Endothelial cell (in vitro differentiated cells): ENCODE measurements at places on chromosomes 6 and 20. TPM values are rescaled to one million over a fixed set of nuclear protein-coding genes. Genes with fewer than 3 reads are reported as not detected.

PI3 gene
- total RNA-seq, result not detected

GRCh38 chr6:150347845-150348244, 21.0 kb upstream of the IYD start:
- no peak for DNase-seq

- DNase-seq, result no peak
Observed at GRCh38 chr6:163459536-163459935, 45.0 kb downstream of the QKI start.

DNA sequence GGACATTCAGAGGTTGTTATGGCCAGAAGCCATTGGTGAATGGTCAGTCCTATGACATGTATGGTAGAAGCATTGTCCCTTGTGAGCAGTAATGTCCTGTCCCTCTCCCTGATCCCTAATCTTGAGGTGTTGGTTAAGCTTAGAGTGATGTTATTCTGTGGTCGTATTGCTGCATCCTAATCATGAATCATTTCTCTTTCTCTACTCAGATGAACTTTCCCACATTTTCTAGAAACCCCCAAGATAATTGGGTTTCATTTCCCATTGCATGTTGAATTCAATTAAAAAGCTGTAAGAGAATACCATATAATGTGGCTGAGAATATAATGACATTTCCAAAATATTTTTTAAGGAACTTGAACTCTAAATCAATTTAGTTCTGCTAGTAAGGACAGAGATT, 175.1 kb downstream of the PLCB4 start:
- no peak for DNase-seq

DNA sequence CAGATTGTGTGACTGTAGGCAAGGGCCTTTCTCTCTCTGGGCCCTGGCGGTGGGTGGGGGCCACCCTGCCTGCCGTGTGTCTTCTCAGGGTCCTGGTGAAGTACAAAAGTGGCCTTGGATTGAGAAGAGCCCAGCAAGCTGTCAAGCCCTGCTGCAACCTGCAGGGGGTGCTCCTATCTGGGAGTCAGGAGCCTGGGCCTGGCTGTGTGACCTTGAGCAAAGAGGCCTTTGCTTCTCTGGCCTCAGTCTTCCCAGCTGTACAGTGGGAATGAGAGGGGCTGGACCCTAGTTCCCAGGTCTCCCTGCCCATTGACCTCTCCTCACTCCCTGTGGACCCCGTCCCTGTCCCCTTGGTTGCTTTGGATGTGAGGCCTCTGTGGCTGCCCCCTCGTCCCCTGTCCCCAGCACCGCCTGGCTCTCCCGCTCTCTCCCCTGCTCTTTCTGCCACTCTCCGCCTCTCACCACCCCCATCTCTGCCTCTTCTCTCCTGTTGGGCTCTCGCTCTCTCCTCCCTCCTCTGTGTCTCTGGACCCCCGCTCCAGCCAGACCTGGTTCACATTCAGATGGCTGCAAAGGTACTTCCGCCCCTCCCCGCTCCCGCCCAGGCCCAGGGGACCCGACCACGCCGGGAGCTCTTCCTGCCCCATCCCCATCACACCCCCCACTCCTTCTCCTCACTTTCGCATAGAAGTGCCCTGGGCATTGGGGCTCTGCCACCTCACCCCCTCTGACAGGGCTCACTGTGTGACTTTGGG, 46.7 kb downstream of the SRC start:
- no peak for DNase-seq

DNA sequence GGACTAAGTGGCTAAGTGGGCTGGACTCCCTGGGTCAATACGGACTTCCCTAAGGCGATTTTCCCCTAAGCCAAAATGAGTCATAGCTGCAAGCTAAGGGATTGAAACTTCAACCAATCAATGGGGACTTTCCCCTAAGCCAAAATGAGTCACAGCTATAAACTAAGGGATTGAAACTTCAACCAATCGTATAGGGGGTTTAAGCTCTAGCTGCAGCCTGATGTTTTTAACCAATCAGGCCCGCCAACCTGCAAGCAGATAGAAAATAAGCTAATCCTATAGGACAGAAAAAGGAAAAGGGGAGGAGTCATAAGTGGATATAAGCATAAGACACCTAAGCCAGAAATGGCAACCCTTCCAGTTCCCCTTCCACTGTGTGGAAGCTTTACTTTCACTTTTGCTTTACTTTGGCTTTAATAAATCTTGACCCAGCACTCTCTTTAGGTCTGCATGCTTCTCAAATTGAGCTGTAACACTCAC, 655.0 kb upstream of the HS3ST5 start:
- DNase-seq, result no peak

- no peak for DNase-seq
Observed at GRCh38 chr20:17556837-17557674, 12.8 kb upstream of the DSTN start.

- DNase-seq, result no peak
Observed at GRCh38 chr6:157728183-157728881, 94.7 kb upstream of the SNX9 start.

- DNase-seq, result no peak
Observed at GRCh38 chr20:23060629-23061028, 11.2 kb upstream of the THBD start.

DNA sequence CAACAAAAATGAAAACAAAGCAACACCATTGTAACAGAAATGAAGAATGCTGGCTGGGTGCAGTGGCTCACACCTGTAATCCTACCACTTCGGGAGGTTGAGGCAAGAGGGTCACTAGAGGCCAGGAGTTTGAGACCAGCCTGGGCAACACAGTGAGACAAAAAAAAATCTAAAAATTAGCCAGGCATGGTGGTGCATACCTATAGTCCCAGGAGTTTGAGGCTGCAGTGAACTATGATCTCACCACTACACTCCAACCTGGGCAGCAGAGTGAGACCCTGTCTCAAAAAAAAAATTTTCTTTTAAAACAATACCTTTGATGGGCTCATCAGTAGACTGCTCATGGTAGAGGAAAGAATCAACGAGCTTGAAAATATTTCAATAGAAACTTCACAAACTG, 18.5 kb downstream of the NINL start:
- DNase-seq, result no peak

RNF144B gene
- 23.2 TPM for total RNA-seq

- DNase-seq, result no peak
Observed at GRCh38 chr6:29171736-29172135, 1.0 kb downstream of the OR2J2 start.

SAMD3 gene
- total RNA-seq, result 1.0 TPM

GRCh38 chr20:6506906-6507305, 260.6 kb upstream of the BMP2 start:
- no peak for DNase-seq

- no peak for DNase-seq
Observed at GRCh38 chr20:41574802-41575389, 43.3 kb downstream of the CHD6 start.

GRCh38 chr6:139395891-139396301, 21.4 kb upstream of the CITED2 start:
- no peak for DNase-seq
